NCI-H1092 (cell line): ENCODE measurements at places on chromosomes 6 and 20.

- no peak for DNase-seq
Measured at GRCh38 chr6:38591439-38591838, 48.3 kb downstream of the BTBD9 start.

- DNase-seq: no peak
Measured at GRCh38 chr6:14547284-14547998, 429.9 kb downstream of the CD83 start.

- no peak for DNase-seq
Measured at GRCh38 chr6:90173262-90173925, 123.2 kb downstream of the BACH2 start.

- DNase-seq: no peak
Measured at GRCh38 chr6:137975188-137975940, 108.3 kb downstream of the TNFAIP3 start.

DNA sequence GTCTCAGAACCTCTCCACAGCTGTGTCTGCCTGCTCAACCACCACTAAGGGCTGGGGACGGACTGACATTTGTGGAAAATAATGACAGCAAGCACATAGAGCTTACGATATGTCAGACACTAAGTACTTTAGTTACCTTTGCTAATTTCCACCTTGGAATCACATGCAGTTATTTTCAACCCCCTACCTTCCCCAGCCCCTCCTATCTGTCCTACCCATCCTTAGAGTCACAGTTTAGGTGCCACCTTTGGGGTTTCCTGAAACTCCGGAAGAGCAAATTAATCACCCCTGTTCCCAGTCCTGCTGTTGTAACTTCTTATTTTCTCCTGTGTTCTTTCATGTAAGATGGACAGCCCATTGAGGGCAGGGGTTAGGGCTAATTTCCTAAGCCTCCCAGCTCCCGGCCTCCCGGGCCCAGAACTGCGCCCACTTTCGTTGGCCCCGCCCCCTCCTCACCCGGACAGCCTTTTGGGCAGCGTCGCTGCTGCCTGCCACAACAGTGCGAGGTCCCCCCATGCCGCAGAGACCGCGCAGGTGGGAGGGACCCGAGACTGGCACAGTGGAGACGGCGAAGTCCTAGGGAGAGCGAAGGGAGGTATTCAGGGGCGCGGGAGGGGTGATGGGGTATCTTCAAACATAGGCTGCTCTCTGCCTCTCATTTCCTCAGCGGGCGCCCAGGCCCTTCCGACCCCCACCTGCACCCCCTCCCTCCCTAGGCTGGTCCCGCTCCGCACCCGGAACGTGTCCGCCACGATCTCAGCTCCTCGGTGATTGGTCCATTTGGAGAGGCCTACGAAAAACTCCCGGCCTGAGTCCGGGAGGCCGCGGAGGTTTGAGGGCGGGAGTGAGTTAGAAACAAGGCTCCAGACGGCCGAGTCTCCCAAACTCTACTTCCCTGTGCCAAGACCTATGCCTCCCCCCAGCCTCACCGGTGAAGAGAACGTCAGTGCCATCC lies 1.1 kb downstream of the DDAH2 start:
- no peak for DNase-seq

- DNase-seq: no peak
Measured at GRCh38 chr20:10225439-10226060, 6.9 kb downstream of the SNAP25 start.
